ENCODE measurements at places on chromosomes 7 and 10.

DNA sequence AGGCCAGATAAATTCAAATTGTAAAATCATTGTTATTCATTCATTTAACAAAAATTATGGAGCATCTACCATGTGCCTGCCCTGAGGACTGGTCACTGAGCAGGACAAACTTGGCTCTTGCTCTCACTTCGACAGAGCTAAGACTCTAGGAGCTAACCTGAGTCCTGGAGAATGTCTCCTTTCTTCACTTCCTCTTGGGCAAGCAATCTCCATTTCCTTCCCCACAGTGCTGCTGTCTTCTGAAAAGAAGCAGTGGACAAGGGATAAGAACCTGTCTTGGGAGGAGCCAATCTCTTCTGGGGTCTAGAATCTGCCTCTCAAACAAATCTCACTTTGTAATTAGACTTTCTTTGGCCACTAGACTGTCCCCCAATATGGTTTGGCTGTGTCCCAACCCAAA, 76.2 kb upstream of the PLXNA4 start:
- no peak for DNase-seq

- DNase-seq, result no peak
Measured at GRCh38 chr7:41885748-41886147, 182.9 kb upstream of the INHBA start.

- no peak for DNase-seq
Measured at GRCh38 chr7:22586101-22586785, 86.3 kb upstream of the STEAP1B start.

DNA sequence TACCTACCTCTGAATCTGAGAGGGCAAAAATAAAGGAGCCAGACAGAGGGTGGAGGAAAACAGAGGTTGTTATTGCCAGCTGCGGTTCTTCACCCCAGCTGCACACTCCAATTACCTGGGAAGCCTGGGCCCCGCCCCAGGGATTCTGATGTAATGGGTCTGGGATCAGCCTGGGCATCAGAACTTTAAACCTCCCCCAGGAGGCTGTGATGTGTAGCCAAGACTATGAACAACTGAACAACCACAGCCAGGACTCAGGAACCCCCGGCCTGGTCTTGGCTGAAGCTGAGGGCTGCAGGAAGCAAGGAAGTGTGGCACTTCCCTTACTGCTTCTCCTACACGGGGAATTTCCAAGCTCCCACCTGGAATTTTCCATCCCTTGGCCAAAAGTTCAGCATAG, 89.3 kb downstream of the HIP1 start:
- DNase-seq, result peak; percentile 50
